Inflammatory macrophage treated with lipopolysaccharide for 1 hour (primary cell): ENCODE measurements at places on chromosomes 4 and X.

GRCh38 chr4:17206829-17207801 lies 304.8 kb downstream of the QDPR start:
- no peak for DNase-seq

DNA sequence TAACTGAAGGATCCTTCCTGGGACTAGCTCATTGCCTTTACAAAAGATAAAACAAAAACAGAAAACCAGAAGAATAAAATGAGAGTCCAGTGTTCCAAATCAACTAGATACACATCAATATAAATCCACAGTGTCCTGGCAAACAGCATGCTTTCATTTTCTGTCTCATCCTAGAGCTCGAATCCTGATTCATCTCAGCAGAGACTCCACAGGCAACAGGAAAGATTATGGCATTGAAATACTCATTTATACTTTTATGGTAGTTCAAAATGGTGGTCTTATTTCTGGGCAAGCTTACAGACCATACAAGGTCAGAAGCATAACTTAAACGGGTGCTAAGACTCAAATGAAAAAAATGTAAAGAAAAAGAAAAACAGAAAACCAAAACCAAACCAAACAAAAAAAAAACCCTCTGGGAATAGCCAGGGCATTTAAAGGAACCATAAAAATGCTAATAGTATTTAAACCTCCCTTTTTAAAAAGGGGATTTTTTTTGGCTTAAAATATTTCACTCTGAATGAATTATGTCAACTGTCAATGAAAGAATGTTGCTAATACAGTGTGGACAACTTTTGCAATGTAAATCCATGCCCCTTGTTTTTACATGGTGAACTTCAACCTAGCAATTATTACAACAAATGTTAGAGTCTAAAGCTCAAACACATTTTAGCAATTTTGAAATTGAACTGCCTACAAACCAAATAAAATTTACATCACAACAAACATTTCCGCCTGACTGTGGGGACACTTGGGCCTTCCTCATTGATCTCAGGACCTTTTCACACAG lies 57.9 kb downstream of the GPR101 start:
- no peak for DNase-seq

GRCh38 chr4:83268491-83268890 lies 16.1 kb downstream of the COQ2 start:
- DNase-seq = no peak

DNA sequence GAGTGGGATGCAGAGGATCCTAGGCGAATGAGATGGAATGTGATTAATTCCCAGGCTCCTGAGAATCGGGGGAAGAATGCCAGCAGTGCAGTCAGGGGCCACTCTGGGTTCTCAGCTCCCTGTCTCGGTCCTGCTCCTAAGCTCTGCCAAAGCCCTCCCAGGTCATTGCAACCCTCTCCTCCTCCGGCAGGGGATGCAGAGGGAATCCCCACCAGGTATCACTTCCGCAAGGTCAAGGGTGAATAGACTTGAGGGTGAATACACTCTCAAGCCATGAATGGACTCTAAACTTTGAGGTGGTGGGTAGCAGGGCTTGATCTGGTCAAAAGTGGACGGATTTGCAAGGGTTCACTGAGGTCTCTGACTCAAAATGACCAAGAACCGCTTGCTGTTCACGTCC lies 139.3 kb upstream of the MXRA5 start:
- no peak for DNase-seq

GRCh38 chr4:156596026-156596425 lies 375.6 kb downstream of the PDGFC start:
- no peak for DNase-seq

- peak; percentile 76 for DNase-seq
Observed at GRCh38 chrX:12975991-12976558, 1.2 kb downstream of the TMSB4X start.

- no peak for DNase-seq
Observed at GRCh38 chrX:4670606-4671005, 957.2 kb upstream of the PRKX start.

- DNase-seq = no peak
Observed at GRCh38 chr4:48342606-48342880, 1.2 kb downstream of the SLAIN2 start.

DNA sequence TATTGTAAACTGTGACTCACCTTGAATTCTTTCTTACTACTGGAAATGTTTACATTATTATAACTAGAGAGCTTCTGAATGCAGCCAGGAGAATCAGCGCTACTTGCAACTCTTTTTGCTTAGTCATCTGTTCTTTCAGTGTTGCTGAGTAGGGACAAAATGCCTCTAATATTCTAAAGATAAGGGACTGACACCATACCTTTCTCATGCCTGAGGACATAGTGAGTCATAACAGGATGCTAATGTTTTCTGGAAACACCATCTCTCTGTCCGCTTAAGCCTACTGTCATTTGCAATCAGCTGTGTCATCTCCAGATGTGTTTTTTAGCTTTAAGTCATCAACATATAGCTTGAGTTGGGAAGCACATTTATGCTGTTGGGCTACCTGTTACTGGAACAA lies 108.3 kb downstream of the QRFPR start:
- no peak for DNase-seq

DNA sequence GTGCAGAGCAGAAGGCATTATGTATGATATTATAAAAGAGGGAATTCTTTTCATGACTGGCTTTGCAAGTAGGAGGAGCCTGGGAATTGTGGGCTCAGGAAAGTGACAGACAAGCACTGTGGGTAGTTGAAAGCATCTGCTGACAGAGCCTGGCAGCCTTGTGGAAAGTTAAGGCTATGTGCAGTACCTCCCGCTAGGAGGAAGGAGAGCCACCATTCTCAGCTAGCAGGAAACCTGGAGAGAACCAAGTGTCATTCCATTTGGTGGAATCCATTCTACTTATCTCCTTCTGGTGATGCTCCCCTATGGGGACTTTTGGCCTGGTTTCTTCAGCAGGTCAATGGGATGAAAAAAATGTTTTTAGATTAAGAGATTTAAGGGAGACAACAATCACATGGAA lies 81.8 kb downstream of the ASB9 start:
- no peak for DNase-seq

GRCh38 chr4:86019906-86020305 lies 339.9 kb downstream of the MAPK10 start:
- no peak for DNase-seq
